Activated CD4-positive, alpha-beta T cell treated with anti-CD3 and anti-CD28 coated beads, Interleukin-10, Interleukin-2, amounts not matched to agents 100 ng/mL and 50 ng/mL, durations not matched to agents 16 hours and 8 hours (primary cell): ENCODE measurements at places on chromosomes 12 and 14.

DNA sequence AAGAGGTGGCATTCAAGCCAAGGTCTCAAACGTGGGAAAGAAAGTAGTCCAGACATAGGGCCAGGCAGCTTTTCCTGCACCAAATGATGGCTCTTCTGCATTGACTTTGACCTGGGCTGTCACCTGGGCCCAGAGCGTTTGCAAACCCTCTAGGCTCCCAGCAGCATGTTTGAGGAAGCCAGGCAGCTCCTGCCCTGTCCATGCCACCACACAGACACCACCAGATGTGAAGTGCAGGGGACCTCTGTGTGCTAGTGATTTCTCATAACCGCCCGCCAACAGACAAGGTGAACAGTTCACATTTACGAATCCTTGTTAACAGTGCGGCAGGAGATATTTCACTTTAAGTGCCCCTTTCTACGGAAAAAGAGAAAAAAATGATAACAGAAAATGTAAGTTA, 49.8 kb upstream of the FAM222A start:
- DNase-seq: no peak

DNA sequence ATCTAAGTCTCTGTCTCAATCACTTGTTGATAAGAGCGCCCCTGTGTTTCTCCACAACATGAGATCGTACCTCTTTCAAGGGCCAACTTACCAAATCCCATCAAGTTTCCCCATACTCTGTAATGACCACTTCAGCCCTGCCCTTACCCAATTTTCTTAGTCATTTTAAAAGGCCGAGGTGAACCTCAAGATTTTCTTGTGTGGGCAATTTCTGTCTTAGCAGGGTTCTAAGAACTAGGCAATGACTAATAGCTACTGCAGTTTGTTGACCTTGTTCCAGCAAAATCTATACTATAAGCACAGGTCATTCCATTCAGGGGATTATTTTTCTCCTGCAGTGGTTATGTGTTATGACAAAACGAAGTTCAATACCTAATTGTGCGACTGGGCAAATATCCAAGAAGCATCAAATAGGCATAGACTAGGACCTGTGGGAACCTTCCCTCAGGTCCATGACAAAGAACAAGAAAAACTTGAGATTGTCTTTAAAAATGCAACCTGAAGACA, 359.8 kb downstream of the PCNX1 start:
- DNase-seq: peak; percentile 81

DNA sequence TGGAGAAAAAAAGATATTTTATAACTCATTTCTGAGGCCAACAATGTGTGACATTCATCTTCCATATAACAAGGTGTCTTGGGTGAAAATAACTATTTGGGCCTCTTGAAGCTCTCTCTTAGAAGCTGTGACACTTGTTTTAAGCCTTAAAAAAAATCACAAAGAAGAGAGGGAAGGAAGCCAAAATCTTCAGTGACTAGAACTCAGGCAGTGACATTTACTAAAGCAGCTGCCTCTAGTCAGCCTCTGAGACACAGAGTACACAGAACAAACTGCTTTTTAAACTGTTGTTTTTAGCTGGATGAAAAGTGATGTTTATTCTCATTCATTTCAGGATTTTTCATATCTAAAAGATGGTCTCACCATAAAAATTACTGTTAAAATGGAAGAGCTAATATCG, 793.6 kb downstream of the GALC start:
- no peak for DNase-seq

DNA sequence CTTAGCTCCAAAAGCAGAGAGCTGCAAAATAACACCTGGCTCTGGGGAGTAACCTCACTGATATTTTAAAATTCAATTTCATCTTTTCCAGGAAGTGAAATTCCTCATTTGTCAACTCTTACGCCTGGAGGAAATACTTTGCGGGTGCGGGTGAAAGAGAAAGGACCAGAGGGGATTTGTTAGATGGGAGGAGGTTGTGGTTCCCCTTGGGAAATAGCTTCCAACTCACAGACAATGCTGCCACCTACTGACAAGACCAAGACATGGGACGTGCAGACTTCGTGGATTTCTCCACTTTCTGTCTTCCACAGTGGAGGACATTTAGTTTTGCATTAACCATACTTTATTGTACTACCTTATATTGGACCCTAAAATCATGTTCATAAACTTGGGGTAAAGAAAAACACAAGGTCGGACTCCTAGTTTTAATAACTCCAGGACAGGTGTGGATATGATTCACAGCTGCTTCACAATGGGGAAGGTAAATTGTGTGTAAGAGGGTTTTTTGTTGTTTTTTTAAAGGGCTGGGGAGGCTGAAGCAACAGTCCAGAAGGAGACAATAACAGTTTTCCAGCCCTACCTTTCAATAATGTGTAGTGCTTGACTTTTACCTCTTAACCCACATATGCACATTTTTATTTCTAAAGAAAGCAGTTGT, 10.8 kb downstream of the FBXL14 start:
- DNase-seq: peak; percentile 81

GRCh38 chr14:73797543-73798265, 53.9 kb upstream of the PTGR2 start:
- no peak for DNase-seq

- DNase-seq: no peak
Measured at GRCh38 chr12:53733051-53733806, 6.0 kb upstream of the CALCOCO1 start.

GRCh38 chr14:103165323-103165722, 42.1 kb downstream of the TNFAIP2 start:
- DNase-seq: no peak

GRCh38 chr14:36365766-36366165, 45.3 kb upstream of the MBIP start:
- DNase-seq: no peak

- no peak for DNase-seq
Measured at GRCh38 chr12:19066475-19067001, 63.0 kb upstream of the PLEKHA5 start.

DNA sequence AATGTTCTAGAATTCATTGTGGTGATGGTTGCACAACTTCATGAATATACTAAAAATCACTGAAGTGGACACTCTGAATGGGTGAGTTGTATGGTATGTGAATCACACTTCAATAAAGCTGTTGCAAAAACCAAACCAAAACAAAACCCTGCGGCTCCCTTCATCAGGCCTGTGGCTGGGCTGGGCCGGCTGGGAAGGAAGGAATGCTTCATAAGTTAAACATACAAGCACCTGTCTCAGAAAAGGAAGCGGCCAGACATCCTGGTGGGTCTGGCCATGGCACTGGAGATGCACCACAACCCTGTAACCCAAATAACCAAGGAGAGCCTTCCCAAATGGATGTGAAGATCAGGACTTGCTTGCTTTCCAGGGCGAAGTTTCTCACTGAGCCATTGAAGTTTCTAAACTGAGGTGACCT, 34.9 kb downstream of the TTC7B start:
- DNase-seq: no peak

DNA sequence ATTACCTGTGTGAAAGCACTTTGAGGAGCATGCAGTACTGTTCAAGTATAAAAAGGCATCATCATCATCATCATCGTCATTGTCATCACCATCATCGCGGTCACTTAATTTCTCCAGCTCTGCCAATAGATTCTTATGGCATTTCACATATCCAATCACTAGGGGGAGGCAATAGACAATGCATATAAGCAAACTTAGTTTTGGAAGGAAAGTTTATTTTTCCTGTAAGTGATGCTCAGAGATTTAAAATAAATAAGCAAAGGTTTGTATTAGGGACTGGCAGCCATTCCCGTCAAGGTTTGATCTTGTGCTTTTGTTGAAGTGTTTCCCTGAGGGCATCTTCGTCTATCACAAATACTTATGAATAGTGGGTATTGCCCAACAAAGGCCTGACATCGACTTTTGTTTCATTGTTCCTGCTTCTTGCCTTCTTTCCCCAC, 127.4 kb downstream of the KTN1 start:
- peak; percentile 7 for DNase-seq

- DNase-seq: peak; percentile 78
Measured at GRCh38 chr12:51341251-51342007, 5.0 kb downstream of the CELA1 start.

DNA sequence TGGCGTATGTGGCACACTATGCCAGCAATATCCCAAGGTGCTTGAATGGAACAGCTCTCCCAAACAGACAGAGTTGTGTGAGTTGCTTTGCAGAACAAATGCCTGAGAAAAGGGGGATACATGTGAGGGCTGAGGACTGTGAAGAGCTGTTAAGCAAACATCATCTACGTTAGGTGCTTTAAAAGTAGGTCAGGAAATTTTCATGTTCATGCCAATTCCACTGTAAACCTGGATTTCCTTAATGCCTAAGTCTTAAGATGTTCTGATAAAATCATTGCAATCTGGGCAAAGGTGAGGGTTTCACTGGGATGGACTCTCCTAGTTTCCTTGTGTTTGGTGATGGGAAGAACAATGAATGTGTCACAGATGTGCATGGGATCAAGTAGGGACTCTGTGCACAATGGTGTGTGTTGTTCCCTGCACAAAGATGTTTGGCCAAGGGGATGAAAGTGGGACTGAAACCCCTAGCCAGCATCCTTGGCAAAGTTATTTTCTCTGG, 227.9 kb downstream of the KTN1 start:
- no peak for DNase-seq

DNA sequence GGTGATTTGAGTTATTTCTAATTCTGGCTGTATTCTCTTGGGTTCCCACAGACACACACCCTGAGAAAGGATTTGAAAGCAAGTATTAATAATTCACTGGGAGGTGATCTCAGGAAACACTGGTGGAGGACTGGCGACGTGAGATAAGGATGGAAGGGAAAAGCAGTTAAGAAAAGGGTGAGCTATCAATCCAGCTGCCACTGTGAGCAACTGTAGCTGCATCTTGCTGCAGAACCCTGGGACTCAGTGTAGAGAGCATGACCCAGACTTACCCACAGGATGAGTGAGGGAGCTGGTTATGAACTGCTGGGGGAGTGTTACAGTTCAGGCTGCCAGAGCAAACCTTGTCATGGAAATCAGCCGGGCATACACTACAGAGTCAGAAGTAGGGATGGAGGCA, 71.9 kb downstream of the RESF1 start:
- no peak for DNase-seq

DNA sequence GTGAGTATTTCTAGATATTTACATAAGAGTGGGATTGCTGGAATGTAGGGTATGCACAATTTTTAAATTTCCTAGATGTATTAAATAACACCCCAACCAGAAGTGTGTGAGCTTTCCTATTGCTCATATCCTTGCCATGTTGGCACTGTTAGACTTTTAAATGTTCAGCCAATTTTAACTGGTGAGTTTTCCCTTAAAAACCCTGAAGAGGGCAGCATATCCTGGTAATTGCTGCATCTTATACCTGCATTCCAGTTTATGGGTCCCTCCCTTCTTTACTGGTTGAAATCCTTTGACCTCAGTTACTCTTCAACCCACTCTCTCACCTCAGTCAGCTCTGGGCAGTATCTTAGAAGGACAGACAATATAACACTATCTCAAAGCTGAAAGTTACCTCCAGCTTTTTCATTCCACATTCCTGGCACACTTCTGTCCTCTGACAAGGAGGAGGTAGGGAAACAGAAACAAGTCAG, 270.6 kb downstream of the PAWR start:
- DNase-seq: no peak

GRCh38 chr14:39376667-39377403, 55.4 kb downstream of the FBXO33 start:
- no peak for DNase-seq

DNA sequence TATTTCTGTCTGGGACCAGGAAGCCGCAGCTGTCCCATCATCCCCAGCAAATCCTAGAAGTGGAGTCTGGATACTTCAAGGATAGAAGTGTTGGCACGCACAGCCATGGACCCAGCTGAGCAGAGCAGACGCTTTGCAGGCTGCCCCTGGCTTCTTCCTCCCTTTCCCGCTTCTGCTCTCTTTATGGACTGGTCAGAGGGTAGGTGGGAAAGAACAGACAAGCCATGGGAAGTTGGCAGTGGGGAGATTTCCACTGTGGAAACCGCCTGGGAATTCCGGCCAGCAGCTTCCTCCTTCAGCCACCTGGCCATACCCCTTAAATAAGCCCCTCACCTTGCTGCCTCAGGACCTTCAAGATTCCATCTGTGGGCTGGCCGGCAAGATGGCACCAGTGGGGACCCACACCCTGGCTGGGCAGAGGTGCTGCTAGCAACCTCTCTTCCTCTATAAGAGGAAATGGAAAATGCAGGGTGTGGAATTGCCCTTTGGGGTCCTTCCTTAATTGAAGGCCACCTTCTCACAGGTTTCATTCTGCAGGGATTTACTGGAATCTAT, 20.6 kb downstream of the OTUB2 start:
- DNase-seq: no peak

- no peak for DNase-seq
Measured at GRCh38 chr14:64158608-64159007, 135.6 kb downstream of the ESR2 start.

DNA sequence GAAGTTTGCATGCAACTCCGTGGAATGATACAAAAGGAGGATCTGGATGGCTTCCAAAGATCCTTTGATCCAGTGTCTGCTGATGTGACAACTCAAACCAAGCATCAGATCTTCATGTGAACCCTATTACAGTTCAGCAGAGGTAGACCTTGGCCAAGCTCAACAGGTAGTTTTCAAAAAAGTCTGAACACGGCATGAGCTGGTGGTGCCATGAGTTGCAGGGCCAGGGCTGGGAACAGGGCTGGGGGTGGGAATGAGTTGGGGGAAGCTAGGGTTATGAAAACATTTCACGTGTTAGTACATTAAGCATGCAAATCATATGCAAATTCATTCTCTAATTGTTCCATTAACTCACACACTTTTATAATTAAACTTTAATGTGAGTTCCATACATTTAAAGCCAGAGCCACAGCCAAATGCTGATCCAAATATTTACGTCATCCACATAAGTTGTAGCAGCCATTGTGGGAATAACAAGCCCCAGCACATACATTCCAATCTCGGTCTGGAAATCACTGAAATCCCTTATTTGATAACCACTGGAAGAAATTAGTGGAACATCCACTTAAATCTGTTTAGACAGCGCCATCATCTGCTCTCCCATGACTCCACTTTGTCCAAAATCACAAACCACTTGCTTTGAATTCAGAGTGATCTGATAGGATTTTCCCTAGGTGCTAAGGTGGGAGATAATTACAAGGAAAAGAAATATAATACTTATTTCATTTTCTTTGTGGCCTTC, 158.5 kb downstream of the APAF1 start:
- DNase-seq: no peak

DNA sequence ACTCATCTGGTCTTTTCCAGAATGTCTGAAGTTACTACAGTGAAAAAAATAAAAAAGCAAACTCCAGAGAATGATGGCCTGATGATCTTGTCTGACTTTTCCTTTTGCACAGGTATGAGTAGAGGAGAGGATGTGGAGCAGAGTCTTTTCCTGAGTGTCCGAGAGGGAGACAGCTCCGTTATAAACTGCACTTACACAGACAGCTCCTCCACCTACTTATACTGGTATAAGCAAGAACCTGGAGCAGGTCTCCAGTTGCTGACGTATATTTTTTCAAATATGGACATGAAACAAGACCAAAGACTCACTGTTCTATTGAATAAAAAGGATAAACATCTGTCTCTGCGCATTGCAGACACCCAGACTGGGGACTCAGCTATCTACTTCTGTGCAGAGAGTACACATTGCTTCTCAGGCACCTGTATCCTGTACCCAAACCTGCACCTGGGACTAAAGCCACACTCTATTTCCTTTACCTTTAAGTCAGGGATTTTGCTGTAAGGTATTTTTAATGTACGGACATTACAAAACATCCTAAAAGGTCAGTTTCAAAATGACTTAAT, 75.8 kb upstream of the OR4E1 start:
- DNase-seq: no peak

GRCh38 chr12:93456077-93456476, 11.2 kb upstream of the MRPL42 start:
- no peak for DNase-seq

- no peak for DNase-seq
Measured at GRCh38 chr12:11446372-11446771, 51.0 kb upstream of the PRB2 start.

GRCh38 chr14:104285508-104285840, 147.1 kb downstream of the KIF26A start:
- no peak for DNase-seq
